Daoy (cell line): ENCODE measurements at places on chromosomes 2 and 18. TPM values are rescaled to one million over a fixed set of nuclear protein-coding genes. Genes with fewer than 3 reads are reported as not detected.

DNA sequence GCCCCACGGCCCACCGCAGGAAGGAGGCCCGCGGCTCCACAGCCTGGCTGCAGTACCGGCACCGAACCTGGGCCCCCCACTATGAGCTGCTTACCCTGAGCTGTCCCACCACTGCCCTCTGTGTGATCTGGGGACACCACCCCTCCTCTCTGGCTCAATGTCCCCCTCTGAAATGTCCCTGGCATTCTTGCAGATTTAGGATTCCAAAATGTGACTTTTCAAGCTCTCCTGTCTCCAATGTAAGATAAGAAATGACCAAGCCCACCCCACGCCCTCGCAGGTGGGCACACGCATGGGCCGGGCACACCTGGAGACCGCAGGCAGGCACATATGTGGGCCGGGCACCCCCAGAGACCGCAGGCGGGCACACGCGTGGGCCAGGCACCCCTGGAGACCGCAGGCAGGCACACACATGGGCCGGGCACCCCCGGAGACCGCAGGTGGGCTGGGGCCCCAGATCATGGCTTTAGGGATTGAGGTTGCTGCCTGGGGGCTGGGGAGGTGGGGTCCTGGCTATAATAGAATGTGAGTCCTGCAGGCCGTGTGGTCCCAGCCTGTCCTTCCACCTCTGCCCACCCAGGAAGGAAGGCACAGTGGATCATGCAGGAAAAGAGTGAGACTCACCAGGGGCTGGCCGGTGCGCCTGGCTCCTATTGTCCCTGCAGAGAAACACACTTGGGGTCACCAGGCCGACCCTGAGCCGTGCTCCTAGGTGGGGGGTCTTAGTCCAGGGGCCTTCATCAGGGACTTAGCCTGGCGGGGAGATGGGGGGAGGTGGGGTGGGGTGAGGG is 7.2 kb downstream of the PDCD1 start:
- DNase-seq, result no peak

GRCh38 chr2:109288544-109289368 is 159.8 kb downstream of the SH3RF3 start:
- DNase-seq, result no peak

DNA sequence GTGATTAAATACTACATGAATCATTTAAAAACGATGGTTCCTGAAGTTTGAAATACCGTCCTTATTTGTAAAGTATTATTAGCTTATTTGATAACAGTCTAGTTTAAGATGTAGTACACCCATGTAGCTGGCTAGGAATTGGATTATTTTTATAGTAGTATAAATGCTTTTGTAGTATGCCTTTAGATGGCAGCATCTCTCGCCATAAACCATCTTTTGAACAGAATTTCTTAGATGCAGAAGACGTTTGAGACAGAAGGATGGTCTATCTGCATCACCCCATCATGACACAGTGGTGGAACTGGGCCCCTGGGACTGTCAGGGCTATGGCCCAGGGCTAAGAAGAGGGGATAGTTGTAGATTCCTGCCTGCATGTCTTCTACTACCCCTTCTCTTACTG is 152.7 kb downstream of the WDSUB1 start:
- DNase-seq, result no peak

GRCh38 chr2:43039376-43040080 is 186.9 kb downstream of the ZFP36L2 start:
- DNase-seq, result no peak

- peak; percentile 70 for DNase-seq
Measured at GRCh38 chr2:96869281-96869821, 529 bp downstream of the SEMA4C start.

Gene AOX1
- 2.3 and 11.7 TPM in 2 replicates for total RNA-seq

Gene GALNT14
- total RNA-seq, result 22.3 and 32.3 TPM in 2 replicates

Gene ACTG2
- total RNA-seq, result 0.18 and 0.74 TPM in 2 replicates

Gene TRABD2A
- total RNA-seq, result 4.4 and 4.7 TPM in 2 replicates
